ENCODE measurements at places on chromosomes 13 and 19.

DNA sequence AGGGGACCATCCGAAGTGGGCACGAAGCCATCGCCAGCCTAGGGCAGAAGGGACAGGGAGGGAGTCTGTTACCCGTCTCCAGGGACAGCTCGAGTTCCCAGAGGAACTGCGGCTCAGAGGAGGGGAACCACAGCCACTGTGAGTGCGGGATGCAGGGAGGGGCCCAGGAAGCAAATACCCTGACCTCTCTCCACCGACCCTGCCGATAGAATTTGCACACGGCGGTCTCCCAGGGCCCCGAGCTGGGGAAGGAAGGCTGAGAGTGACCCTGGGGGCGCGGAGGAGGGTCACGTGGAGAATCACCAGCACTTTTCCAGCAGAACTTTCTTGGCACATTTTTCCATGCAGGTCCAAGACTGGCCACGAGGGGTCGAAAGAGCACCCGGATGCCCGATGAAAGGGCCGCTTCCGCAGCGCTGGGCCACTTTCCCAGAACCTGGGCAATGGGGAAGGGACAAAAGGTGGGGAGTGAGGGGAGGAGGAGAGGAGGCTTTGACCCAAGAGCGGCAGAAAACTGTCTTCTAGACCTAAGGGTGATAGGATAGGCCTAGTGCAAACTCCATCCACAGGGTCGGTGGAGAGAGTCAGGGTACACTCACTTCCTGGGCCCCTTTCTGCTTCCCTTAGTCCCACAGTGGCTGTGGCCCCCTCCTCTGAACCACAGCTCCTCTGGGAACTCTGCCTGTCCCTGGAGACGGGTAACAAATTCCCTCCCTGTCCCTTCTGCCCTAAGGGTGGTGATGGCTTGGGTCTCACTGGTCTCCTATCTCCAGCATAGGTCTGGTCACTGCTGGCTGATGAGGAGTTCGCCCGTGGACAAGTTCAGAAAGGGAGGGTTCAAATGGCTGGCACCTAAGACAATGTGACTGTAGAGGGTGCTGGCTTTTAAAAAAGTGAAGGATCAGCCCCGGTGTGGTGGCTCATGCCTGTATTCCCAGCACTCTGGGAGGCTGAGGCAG is 5.3 kb upstream of the GPR4 start:
- DNase-seq: peak; percentile 72

- no peak for DNase-seq
Observed at GRCh38 chr13:59452189-59452890, 711.4 kb downstream of the DIAPH3 start.

DNA sequence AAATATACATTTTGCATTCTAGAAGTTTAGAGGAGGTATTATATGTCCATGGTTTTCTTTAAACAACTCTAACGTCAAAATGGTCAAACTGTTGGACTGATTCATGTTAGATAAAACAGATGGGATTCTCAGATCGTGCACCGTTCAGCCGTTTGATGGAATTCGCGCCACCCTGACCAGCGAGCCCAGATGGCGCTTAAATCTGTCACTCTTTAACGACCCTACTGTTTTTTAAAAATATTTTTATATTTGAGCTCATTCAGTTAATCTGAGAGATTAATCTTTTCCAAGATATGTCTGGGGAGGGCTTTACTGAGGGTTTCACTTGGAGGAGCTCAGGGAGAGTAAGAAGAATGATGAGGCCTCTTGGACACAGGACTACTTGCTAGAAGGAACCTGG is 164.4 kb downstream of the TM9SF2 start:
- DNase-seq: no peak

DNA sequence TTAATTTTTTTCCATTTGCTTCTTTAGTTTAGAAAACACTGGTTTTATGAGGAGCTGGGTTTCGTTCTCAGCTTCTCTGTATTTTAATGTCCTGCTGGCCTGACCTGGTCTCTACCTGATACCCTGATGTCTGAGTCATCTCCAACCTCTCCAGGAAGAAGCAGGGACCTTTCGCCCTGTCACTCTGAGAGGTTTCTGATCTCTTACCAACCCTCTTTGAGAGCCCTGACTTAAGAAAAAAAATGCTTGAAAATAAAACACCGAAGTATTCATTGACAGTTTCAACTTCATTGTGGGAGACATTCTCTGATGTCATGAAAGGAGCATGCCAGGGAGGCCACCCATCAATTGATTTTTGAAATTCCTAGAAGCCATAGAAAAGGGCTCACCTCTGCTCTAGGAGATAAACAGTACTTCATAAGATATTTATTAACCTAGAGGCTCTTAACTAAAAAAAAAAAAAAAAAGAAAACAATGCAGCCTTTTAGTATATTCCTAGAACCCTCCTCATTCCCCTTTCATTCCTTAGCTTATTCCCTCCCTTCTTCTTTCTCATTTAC is 234.8 kb downstream of the ENOX1 start:
- DNase-seq: no peak

- no peak for DNase-seq
Observed at GRCh38 chr19:43690890-43691289, 20.9 kb upstream of the PLAUR start.

DNA sequence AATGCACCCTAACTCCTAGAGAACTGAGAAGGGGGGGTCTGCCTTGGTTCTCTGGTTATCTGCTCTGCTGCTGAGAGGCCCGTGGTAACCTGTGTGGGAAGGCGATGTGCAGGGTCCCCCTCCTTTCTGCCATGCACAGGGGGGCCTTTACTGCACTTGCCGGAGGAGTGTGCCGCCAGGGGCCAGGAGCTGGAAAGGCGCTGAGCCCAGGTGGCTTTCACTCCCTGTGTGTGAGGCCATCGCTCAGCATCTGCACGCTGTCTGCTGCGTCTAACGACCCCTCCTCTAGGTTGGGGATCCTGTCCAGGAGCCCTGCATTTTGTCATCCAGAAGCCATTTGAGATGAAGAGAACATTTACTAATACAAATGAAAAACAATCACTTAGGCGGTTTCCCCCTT is 37.0 kb upstream of the TEX29 start:
- DNase-seq: no peak

DNA sequence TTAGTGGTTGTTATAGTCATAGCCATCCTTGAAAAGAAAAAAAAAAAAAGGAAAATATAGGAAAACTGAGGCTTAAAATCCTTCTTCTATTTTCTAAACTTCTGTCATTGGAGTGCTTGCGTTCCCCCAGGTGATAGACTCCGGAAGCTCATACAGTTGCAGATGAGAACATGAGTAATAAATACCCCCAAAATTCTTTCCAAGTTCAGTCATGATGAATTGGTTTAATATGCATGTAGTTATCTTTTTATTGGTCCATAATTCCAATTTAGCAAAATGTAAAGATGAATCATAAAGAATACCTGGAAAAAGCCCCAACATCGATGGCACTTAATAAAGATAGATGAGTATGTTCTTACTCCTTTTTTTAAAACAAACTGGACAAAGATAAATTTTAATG is 192.3 kb downstream of the SHISA2 start:
- DNase-seq: no peak

DNA sequence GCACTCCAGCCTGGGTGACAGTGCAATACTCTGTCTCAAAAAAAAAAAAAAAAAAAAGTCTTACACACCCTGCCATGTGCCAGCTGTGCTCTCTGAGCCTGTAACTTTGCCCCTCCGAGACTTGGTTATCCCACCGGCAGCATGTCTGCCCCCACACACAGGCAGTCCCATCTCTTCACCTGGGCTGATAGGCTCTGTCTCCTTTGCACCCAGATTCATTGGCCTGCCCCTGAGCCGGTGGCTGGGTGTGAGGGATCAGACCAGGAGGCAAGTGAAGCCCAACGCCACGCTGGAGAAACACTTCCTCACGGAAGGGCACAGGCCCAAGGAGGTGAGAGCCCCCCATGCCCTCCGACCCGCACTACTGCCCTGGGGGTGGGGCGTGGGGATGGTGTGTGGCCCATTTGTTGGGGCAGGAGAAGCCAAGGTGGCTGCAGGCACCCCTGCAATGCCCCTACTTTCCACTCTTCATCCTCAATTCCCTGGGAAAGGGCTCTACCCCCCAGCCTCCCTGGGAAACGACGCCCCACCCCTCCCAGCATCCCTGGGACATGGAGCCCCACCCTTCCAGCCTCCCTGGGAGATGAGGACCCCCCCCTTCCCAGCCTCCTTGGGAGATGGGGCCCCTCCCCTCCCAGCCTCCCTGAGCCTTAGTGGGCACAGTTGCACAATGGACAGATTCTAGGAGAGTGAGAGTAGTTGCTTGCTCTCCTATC is 45.3 kb downstream of the CERS4 start:
- DNase-seq: no peak

DNA sequence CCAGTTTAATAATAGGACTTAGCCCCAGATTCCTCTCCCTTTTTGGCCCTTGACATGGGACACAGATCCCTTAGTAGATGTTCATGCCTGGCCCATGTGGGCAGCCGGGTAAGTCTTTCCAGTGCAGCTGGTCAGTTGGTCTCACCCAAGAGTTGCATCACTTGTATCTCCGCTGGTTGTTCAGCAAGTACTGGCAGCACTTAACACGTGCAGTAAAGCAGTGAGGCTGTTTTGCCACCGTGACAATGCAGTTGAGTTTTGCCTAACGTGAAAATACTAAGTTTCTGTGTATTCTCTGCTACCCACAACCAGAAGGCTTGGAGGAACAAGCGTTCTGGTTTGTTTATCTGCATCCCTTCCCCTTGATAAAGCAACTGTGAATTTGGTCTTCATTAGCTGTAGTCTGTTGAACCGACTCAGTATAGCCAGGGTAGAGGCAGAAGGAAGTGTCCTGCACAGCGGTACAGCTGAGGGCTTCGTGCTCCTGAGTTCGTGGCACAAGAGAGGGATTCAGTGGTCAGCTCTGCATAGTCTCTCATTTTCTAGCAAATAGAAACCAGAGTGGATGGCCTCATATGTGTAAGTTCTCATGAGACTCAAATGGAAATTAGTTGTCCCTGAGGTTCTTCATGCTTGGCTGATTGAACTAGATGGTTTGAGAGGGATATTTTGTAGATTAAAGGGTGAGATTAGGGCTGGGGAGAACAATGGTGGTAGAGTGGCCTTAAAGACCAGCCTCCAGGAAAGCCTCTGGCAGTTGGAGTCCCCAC is 50.3 kb downstream of the ARHGEF7 start:
- DNase-seq: no peak

- no peak for DNase-seq
Observed at GRCh38 chr19:45660636-45661035, 7.4 kb upstream of the GIPR start.

DNA sequence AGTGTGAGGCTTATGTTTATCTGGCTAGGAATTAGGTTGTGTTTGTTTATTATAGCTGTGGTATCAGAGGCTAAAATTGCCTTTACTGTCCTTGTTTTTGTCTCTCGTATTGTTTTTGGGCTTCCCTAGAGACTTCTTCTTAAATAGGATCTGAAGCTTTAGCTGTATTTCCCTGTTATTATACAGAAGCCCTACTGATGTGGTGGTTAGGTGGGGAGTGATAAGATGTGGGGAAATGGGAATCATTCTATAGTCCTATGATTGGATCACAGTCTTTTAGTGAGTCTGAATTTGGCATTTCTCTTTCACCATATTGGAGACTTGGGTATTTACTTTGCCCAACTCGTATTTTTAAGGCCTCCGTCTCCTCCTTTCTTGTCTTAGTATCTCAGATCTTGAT is 8.3 kb upstream of the KL start:
- DNase-seq: no peak

DNA sequence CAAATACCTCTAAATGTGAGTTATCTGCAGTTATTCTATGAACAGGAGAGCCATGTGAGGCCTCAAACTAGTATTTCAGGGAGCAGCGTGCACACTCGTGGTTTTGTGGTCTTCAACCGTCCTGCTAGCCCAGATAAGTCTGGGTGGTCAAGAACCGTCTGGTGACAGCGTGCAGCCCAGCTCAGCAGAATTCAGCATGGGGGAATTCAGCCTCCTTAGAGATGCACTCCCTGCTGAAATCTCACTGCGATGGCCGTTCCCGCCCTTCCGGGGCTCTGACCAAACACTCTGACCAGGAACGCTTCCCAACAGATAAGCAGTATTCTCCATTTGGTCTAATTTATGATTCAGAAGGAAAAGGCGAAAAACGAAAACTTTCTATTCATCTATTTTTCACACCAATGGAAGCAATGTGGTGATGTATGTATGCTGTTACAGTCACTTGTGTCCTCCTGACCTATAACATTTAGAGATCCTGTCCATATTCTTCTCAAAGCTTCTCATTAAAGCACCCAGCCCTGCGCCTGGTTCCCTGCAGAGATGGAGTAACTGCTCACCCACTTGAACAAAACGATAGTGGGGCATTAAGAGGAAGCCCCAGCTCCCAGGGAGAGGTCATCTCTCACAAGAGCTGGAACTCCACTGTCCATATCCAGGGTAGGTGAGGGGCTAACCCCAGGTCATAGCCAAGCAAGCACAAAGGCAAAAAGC is 2.9 kb downstream of the ANKRD27 start:
- DNase-seq: no peak

DNA sequence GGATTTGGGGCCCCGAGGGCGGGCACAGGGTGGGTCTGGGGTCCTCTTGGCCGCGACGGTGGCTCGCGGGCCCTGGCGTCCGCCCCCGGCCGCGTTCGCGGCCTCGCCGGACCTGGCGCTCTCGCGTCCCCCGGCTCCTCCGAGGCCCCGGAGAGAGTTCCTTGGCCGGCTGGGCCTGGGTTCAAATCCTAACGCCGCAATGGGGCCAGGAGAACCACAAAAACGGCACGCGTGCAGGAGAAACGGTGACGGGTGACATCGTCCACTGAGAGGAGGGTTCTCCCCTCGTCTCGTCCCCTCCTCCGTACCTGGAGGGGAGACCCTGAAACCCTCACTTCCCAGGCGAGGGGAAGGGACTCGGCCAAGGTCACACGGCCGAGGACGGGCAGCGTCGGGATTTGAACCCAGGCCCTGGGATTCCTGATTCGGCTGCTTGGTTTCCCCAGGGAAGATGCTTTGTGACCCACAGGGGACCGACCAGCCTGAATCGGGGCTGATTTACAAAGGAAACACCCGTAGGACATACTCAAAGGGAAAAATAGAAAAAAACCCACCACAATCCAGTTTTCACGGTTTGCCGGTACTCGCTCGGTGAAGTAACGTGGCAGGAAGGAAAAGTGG is 624 bp downstream of the SAFB start:
- DNase-seq: no peak

- DNase-seq: no peak
Observed at GRCh38 chr19:920051-920864, 3.1 kb downstream of the KISS1R start.

- DNase-seq: no peak
Observed at GRCh38 chr13:43291287-43292060, 268.1 kb downstream of the DNAJC15 start.

DNA sequence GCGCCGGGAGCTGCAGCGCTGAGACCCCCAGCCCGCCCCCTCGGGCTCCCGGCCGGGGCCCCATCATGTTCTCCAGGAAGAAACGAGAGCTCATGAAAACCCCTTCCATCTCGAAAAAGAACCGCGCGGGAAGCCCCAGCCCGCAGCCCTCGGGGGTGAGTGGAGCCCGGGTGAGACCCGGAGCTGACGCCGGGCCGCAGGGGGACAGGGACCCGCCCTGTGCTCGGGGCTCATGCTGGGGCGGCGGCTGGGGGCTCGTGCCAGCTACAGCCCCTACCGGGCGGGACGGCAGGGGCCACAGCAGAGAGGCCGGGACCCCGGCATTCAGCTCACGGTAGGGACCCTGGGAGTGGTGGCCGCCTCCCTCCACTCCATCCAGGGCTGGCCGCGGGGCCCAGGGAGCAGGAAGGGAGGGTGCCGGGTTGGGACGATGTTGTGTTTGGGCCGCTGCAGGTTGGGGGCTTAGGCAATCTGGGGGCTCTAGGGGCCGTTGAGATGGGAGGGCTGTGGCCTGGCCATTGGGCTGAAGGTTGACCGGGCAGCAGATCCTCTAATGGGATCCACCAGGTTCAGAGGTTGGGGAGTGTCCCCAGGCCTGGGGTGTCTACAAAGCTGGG is 482 bp downstream of the ARHGAP45 start:
- DNase-seq: no peak
